Stimulated activated CD4-positive, alpha-beta T cell treated with anti-CD3 and anti-CD28 coated beads, TNF-alpha, amount 100 ng/mL, for 24 hours (primary cell): ENCODE measurements at places on chromosomes 7 and 10.

GRCh38 chr10:625333-625696, 64.2 kb downstream of the DIP2C start:
- no peak for DNase-seq

DNA sequence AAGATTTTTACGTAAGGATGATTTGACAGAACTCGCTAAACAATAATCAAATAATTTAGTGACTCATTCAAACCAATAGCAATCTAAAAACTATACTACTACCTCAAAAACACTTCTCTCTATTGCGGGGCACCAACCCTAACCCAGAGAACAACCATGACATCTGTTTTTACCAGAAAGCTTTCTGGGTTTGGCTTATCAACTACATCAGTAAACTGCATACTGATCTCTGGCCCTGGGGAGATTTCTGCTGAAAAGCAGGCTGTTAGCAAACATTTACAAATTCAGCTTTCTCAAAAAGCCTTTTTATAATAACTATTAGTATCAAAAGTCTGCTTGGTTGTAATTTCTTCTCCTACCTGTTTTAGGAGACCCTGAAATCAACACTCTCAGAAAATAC, 144.5 kb upstream of the ZWINT start:
- no peak for DNase-seq

DNA sequence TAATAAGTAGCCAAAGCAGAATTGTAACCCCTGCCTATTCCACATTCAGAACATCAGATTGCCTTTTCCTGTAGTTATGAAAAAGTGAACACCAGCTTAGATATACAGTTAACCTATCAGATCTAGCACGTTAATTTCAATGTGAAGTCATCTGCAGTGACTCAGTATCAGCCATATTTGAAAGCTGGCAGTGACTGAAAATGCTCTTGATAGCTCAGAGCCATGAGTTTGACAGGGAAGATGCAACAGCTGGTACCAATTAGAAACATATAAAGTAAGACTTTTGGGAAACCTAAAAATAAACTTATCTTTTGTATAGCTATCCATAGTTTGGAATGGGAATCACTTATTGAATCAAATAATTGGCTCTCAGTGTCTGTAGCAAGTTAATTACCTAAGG, 284.1 kb upstream of the NPSR1 start:
- DNase-seq = no peak

GRCh38 chr7:132080467-132080866, 495.8 kb downstream of the PLXNA4 start:
- no peak for DNase-seq

GRCh38 chr7:18780266-18780665, 284.7 kb downstream of the HDAC9 start:
- no peak for DNase-seq

DNA sequence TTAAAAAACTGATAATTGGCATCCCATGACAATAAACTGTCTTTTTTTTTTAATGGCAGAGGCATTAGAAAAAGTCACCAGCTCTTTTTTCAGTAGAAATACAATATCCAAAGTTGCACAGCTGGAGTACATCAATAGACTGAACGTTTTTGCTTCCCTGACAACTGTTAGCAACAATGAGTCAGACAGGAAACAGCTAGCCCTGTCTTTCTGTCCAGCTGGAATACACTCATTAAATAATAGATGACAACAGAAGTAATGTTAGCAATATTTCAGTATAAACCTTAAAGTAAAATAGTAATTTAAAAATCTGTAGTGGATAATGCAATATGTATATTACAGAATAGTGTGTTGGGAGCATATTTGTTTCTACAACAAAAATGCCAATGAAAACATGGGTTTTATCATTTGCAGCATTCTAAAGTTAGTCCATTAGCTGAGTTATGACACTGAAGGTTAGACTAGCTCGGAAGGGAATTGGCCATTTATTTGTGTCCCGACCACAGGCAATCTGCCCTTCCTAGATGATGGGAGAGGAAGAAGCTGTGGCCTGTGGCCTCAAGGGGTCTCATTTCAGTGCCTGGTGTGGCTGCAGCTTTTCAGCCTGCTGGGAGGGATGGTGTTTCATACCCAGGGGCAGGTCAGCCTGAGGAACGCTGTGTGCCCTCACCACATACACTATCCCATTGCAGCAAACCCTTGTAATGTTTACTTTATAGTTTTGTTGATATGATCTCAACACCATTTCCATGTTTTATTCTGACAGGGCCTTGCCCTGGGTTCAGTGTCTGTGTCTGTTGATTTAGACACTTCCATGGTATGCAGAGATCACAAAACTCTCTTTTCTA, 173.3 kb downstream of the SLC16A9 start:
- DNase-seq = no peak

DNA sequence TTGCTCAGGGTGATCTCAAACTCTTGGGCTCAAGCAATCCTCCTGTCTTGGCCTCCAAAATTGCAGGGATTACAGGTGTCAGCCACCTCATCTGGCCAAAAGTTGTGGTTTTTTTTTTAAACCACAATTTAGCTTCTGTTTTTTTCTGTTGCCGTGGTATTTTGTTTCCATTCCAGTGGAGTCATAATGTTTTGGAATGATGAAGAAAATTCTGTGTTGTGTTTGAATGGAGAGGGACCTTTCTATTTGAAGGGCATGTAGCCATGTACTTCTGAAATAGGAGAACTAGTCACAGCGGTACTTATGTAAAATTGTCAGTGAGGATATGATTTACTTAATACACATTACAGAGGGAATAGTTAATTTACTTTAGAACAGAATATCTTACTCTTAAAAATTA, 201.3 kb downstream of the ARL4A start:
- no peak for DNase-seq

DNA sequence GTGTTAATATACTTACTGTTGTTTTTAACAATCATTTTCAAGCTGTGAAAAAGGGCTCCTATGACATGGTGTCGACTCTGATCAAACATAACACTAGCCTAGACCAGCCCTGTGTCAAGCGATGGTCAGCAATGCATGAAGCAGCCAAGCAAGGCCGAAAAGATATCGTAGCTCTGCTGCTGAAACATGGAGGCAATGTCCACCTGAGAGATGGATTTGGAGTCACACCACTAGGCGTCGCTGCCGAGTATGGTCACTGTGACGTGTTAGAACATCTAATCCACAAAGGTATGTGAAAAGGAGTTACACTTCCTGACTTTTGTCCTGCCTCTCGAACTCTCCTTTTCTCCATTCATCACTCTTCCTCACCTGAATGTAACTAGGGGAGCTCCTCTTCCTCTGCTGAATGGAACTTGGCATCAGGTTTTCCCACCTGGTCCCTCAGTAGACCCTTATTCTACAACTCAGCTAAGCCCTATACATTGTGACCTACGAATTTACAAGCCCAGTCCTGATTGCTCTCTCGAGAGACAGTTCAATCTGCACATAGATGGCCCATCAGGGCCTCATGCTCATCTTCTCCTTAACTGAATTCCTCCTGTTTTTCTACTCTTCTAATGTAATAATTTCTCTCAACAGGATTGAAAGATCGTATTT, 23.0 kb downstream of the ASB15 start:
- DNase-seq = peak; percentile 67

GRCh38 chr10:55500931-55501559, 700.0 kb upstream of the PCDH15 start:
- DNase-seq = no peak

- no peak for DNase-seq
These were observed 244.8 kb downstream of the KCNMA1 start for GRCh38 chr10:77392851-77393250.

DNA sequence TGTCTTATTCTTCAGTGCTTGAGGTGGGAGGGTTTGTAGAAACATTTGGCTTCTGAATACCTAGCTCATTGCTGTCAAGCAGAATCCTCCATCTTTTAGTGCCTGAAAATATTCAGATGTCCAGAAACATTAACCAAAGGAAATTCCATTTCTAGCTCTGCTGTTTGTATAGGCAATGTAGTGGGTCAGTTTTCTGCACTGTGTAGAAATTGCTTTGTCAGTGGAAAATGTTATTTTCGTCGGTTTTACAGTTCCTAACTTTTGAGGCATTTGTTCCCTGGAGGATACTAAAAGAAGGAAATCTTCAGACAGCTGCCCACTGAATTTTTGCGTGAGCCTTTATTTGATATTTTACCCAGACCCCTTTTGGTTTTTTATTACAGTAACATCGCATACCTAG, 143.4 kb downstream of the TPST1 start:
- DNase-seq = no peak

- DNase-seq = no peak
These were observed 36.8 kb upstream of the CDC14C start for GRCh38 chr7:48887500-48887899.

GRCh38 chr10:97924678-97925077, 75.0 kb downstream of the GOLGA7B start:
- DNase-seq = no peak

DNA sequence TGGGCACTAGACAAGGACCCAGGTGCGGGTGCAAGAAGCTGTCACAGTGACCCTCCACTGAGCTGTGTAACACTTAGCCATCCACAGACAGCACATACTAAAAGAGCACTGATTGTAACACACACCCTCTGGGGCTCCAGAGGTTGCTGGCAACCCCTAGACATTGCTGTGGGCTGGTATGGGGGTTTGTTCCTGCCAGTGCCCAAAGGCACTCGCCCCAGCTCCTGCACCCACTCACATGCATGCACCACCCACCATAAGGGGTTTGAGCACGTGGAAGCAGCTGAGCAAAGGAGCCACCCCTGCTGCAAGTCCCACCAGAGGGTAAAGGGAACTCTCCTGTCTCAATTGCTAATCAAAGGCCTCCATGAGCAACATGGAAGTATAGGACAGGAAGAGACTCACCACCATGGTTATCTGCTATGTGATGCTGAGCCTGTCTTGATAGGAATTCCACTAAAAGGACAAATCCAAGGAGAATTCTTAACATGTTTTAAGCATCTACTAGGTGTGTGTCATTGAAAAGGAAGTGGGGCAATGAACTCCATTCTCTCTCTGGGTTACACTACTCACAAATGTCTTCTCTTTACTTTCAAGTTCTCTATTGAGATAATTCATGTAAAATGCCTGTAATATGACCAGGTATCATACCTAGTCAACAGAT, 103.1 kb downstream of the GFRA1 start:
- no peak for DNase-seq
